A549 treated with CORT108297 at 1 μM for 4 hours (cell line): ENCODE measurements at places on chromosomes 11 and 22. TPM values are rescaled to one million over a fixed set of nuclear protein-coding genes. Genes with fewer than 3 reads are reported as not detected.

The FGF3 gene
- not detected in 5 replicates for total RNA-seq

The OR10A2 gene
- not detected in 5 replicates for total RNA-seq

The OR52K1 gene
- not detected in 5 replicates for total RNA-seq

The KREMEN1 gene
- total RNA-seq, result 2.5 to 4.6 TPM (median 3.5 TPM) in 5 replicates

The MS4A15 gene
- not detected in 5 replicates for total RNA-seq

The RAB38 gene
- 0.78 to 1.4 TPM (median 1.0 TPM) in 5 replicates for total RNA-seq

The OR51I1 gene
- not detected in 5 replicates for total RNA-seq

The OR2AT4 gene
- total RNA-seq, result not detected in 5 replicates

The OR5B21 gene
- not detected in 5 replicates for total RNA-seq

The USP2 gene
- 0.33 to 0.53 TPM (median 0.42 TPM) in 5 replicates for total RNA-seq

The IGF2 gene
- 1.5 to 2.9 TPM (median 2.8 TPM) in 5 replicates for total RNA-seq

The SAA2 gene
- total RNA-seq, result 0.22 to 0.24 TPM (median 0.22 TPM) in 3 of 5 replicates, not detected in the others

The SPDYC gene
- not detected in 5 replicates for total RNA-seq
